Left renal cortex interstitium (tissue), 4 donors: ENCODE measurements at places on chromosomes 1 and 21.

GRCh38 chr1:234735476-234735875, 125.5 kb upstream of the IRF2BP2 start:
- no peak for DNase-seq

GRCh38 chr1:102107441-102107840, 110.7 kb upstream of the OLFM3 start:
- DNase-seq: no peak

DNA sequence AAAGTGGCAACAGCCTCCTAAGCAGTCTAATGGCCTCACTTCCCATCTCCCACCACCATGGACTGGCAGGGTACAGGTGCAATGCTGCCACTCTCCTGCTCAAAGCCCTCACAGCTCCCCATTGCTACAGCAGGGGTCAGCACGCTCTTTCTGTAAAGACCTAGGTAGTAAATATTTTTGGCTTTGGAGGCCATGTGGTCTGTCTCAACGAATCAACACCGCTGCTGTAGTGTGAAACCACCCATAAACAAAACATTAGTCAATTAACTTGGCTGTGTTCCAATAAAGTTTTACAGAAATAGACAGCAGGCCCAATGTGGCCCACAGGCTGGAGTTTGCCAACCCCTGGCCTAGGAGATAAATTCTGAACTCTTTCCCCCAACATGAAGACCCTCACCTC, 44.6 kb upstream of the TMEM125 start:
- no peak for DNase-seq

DNA sequence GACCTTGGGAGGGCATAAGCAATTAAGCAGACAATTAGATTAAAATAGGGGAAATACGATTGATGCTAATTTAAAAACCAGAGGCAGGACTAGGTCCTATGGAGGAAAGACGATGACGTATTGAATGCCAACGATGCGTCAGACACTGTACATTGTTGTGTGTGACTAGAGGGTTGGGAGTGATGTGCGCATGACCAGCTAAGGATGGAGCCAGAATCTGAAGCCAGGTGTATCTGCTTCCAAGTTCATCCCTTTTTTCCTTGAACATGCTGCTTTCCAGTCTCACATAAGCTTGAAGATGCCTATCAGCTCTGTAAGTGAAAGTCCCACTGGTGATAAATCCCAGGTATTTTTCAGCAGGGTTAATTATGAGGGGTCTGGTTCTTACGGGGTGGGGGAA, 576.2 kb downstream of the MATN1 start:
- no peak for DNase-seq

- no peak for DNase-seq
Measured at GRCh38 chr1:155186067-155186793, 12.6 kb downstream of the TRIM46 start.

- DNase-seq: no peak
Measured at GRCh38 chr1:179583771-179584320, 7.8 kb upstream of the TDRD5 start.

GRCh38 chr1:1433804-1434130, 1.7 kb upstream of the VWA1 start:
- DNase-seq: no peak

DNA sequence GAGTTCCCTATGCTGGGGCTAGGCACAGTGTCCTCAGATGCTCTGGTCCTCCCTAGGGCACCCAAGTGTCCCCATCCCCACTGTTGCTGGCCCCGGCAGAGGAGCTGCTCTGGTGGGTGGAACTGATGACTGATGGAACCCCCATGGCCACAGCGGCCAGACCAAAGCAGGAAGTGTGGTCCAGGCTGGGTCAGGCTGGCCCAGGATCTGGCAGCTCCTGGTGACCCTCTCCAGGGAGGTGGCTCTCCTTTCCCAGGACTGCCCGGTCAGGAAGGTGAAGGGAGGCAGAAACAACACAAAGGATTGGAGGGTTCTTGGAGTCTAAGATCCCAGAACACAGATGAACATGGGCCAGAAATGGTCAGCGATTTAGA, 1.1 kb downstream of the NKAIN1 start:
- no peak for DNase-seq

GRCh38 chr1:236160540-236161127, 18.3 kb downstream of the GPR137B start:
- DNase-seq: no peak
